IMR-90 (cell line): ENCODE measurements at places on chromosomes 11 and 22.

GRCh38 chr11:66904561-66904960 lies 47.7 kb downstream of the LRFN4 start:
- peaks cover 23% of the 10 kb centered on the region for H3K4me1 ChIP-seq
- H3K27me3 ChIP-seq = no peaks in the 10 kb centered on the region
- no peak overlapping the region for H3K4me3 ChIP-seq
- H3K27ac ChIP-seq = no peak overlapping the region

GRCh38 chr11:44120169-44120568 lies 24.7 kb downstream of the EXT2 start:
- peaks cover 19% of the 10 kb centered on the region for H3K36me3 ChIP-seq
- peaks cover 2% of the 10 kb centered on the region; the same call in 1 of the 2 replicates for H3K4me1 ChIP-seq
- no peak for DNase-seq
- H3K27ac ChIP-seq = no peak overlapping the region

- H3K27me3 ChIP-seq = no peaks in the 10 kb centered on the region
- DNase-seq = no peak
- no peaks in the 10 kb centered on the region for H3K4me1 ChIP-seq
- H3K27ac ChIP-seq = no peak overlapping the region
Measured at GRCh38 chr11:109667719-109668118, 245.7 kb downstream of the C11orf87 start.

- no peaks in the 10 kb centered on the region for H3K36me3 ChIP-seq
- no peak for DNase-seq
- H3K27ac ChIP-seq = peak overlapping the region; percentile 18; the same call in 1 of the 2 replicates
- no peak overlapping the region for H3K4me3 ChIP-seq
- no peaks in the 10 kb centered on the region for H3K27me3 ChIP-seq
- peaks cover 19% of the 10 kb centered on the region for H3K4me1 ChIP-seq
Measured at GRCh38 chr11:69418576-69419296, 62.7 kb upstream of the LINC01488 start.

- H3K27ac ChIP-seq = peak within 1 kb of the TSS; percentile 70
- H3K4me1 ChIP-seq = peaks cover 3% of the 10 kb centered on the region
- peak; percentile 82 for DNase-seq
- H3K27me3 ChIP-seq = no peaks in the 10 kb centered on the region
Measured at GRCh38 chr11:108121274-108122155, at the start of gene ACAT1. Gene ACAT1, plus strand, starts transcription at chr11:108121567. Its CDS starts 40 bp downstream, at chr11:108121607.

DNA sequence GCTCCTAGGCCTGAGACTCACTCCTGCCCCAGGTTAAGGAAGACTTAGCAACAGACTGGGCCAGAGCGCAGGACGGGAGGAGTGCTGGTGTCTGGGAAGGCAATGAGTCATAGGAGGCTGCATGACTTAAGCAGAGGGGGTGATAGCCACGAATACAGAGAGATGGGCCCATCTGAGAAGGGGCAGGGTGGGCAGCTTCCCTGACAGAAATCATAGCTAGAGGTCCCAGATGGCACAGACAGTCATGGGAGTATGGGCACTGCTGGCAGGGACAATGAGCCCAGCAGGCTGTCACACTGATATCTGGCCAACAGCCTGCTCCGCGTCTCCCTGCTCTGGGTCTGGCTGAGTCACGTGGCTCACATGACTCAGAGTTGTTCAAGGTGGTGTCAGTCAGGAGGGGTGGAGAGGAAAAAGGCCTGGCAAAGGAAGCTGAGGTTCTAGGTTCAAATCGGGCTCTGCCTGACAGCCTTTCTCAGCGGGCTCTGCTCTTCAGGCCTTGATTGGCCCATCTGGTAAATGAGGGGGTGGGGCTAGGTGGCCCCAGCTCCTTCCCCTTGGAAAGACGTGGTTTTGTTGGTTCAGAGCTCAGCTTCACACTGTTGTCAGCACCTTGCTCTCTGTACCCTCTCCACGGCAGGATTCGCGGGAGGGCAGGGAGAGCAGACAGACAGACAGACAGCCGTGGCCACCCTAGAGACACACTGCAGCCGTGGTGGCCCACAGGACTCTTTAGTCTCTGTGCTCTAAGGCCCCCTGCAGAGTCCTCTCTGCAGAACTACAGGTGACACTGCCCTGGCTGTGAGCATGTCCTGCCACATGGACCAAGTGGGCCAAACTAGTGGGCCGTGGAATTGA lies 47.8 kb downstream of the DBX1 start:
- H3K27ac ChIP-seq = peak overlapping the region; percentile 72
- DNase-seq = peak; percentile 97
- peaks cover 19% of the 10 kb centered on the region for H3K4me1 ChIP-seq
- H3K27me3 ChIP-seq = no peaks in the 10 kb centered on the region

- H3K27me3 ChIP-seq = 0 out of 2 replicates have a peak, but pooled peaks cover 3% of the 10 kb centered on the region
- H3K4me1 ChIP-seq = peaks cover 11% of the 10 kb centered on the region
- peak within 1 kb of the TSS; percentile 25 for H3K4me3 ChIP-seq
- H3K27ac ChIP-seq = peak within 1 kb of the TSS; percentile 8
- no peaks in the 10 kb centered on the region for H3K36me3 ChIP-seq
Measured at GRCh38 chr11:76670485-76671236, at the start of gene LRRC32. Gene LRRC32, minus strand, starts transcription at chr11:76670747. Its CDS starts 4,793 bp downstream, at chr11:76665954.

- H3K4me1 ChIP-seq = peaks cover 6% of the 10 kb centered on the region; the same call in 1 of the 2 replicates
- H3K36me3 ChIP-seq = no peaks in the 10 kb centered on the region
- DNase-seq = peak; percentile 56
- H3K27me3 ChIP-seq = no peaks in the 10 kb centered on the region
- no peak overlapping the region for H3K4me3 ChIP-seq
Measured at GRCh38 chr11:23956586-23956985, 540.3 kb upstream of the LUZP2 start.

- no peak within 1 kb of the TSS for H3K4me3 ChIP-seq
- H3K36me3 ChIP-seq = no peaks in the 10 kb centered on the region
- no peak within 1 kb of the TSS for H3K27ac ChIP-seq
- no peak for DNase-seq
Measured at GRCh38 chr11:57380975-57381374, at the start of gene PRG3. Gene PRG3, minus strand, starts transcription at chr11:57381150. Its CDS starts 442 bp downstream, at chr11:57380708.

DNA sequence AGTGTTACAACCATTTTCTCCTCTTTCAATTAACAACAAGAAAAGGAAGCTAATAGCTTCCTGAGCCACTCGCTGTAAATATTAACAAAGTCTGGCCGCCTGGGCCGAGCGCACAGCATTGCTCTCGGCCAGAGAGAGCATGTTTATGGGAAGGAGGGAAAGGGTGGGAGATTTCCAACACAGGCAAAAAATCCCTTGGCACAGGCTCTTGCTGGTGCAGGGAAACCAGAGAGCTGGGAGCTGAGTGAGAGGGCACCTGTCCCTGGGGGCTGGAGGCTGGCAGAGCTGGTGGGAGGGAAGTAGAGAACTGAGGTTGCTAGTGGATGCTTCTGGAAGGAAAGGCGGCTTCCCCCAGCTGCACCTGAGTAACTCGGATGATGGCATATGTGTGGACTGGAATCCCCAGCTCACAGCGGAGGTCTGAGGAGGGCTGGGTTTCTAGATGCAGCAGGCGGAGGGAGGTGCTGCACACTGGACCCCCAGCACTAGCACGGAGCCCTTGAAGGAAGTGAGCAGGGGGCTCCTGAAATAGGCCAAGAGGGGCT lies 59.6 kb downstream of the FLRT1 start:
- H3K27me3 ChIP-seq = peaks cover 9% of the 10 kb centered on the region
- H3K27ac ChIP-seq = no peak overlapping the region
- H3K4me1 ChIP-seq = peaks cover 33% of the 10 kb centered on the region
- DNase-seq = peak; percentile 6

- DNase-seq = peak; percentile 77
- no peaks in the 10 kb centered on the region for H3K27me3 ChIP-seq
- H3K36me3 ChIP-seq = no peaks in the 10 kb centered on the region
Measured at GRCh38 chr11:93099806-93100205, 98.0 kb downstream of the SLC36A4 start.

DNA sequence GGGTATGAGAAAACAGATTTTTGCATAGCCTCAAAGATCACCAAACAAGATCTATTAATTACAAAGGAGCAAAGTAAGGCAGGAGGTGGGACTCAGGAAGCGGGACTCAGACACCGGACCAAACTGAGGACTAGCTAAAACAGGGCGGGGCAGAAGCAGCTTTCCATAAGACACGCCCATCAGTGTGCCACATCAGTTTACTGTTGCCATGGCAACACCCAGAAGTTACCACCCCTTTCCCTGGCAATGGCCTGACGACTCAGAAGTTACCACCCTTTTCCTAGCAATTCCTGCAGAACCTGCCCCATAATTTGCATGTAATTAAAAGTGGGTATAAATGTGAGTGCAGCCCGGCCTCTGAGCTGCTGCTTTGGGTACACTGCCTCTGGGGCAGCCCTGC lies 173.9 kb downstream of the SHANK2 start:
- H3K36me3 ChIP-seq = peaks cover 3% of the 10 kb centered on the region; the same call in 1 of the 2 replicates
- H3K27ac ChIP-seq = no peak overlapping the region
- H3K27me3 ChIP-seq = no peaks in the 10 kb centered on the region
- no peaks in the 10 kb centered on the region for H3K4me1 ChIP-seq
- no peak overlapping the region for H3K4me3 ChIP-seq

GRCh38 chr11:59173964-59174663 lies 2.2 kb downstream of the DTX4 start:
- H3K36me3 ChIP-seq = 0 out of 2 replicates have a peak, but pooled peaks cover 2% of the 10 kb centered on the region
- no peaks in the 10 kb centered on the region for H3K27me3 ChIP-seq
- peaks cover 11% of the 10 kb centered on the region for H3K4me1 ChIP-seq
- peak overlapping the region; percentile 54 for H3K4me3 ChIP-seq
- peak; percentile 59 for DNase-seq
- peak overlapping the region; percentile 61 for H3K27ac ChIP-seq

DNA sequence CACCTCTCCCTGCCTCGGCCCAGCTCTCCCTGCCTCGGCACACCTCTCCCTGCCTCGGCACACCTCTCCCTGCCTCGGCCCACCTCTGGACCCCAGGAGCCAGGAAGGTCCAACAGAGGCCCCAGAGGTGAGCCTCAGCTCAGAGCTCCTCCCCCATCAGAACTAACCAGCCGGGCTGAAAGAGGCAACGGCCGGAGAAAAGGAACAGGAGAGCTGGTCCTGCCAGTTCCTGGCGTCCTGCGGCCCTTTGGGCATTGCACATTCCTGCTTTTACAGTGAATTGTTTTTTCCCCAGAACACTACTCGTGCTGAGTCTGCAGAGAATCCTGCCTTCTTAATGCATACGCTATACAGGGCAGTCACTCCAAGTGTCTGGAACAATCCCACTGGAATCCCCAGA lies 45.8 kb downstream of the LMO1 start:
- H3K27ac ChIP-seq = no peak overlapping the region
- no peak overlapping the region for H3K4me3 ChIP-seq
- H3K36me3 ChIP-seq = no peaks in the 10 kb centered on the region
- H3K4me1 ChIP-seq = no peaks in the 10 kb centered on the region
- H3K27me3 ChIP-seq = peaks cover 25% of the 10 kb centered on the region
- no peak for DNase-seq

DNA sequence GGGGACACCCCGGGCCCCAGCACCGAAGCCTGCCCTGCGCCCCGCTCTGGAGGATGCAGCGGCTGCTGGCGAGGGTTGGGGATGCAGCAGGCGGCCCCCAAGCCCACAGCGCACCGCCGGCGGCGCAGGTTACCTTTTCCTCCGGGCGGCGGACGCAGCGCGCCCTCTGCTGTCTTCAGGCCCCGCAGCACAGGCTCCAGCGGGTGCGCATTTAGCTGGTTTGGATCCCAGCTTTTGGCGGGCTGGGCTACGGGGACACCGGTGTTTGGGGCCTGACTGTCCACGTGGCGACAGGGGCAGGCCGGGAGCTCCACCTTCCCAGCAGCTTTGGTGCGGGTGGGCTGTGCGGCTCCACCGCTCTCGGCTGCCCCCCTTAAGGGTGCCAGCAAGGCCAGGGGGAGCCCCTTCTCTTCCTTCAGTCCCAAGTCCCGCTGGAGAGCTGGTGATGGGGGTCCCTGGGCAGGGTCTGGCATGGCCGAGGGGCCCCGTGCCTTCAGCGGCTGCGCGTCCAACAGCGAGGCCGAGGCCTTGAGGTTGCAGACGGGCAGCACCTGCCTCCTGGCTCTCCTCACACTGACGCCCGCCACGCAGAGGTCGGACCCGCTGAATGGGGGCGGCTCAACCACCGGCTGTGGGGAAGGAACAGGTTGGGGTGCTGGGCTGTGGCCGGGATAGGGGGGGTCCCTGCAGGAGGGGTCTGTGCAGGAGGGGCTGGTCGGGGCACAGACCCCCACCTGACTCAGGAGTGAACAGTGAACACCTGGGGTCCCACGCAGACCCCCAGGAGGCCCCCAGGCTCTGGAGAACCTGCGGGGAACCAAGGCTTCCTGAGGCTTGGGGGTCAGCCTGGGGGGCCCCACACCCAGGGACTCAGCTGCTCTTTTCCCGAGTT lies 18.0 kb upstream of the IL17REL start:
- H3K4me1 ChIP-seq = no peaks in the 10 kb centered on the region; the same call in 1 of the 2 replicates
- H3K4me3 ChIP-seq = no peak overlapping the region
- peaks cover 24% of the 10 kb centered on the region for H3K27me3 ChIP-seq
- H3K27ac ChIP-seq = no peak overlapping the region

DNA sequence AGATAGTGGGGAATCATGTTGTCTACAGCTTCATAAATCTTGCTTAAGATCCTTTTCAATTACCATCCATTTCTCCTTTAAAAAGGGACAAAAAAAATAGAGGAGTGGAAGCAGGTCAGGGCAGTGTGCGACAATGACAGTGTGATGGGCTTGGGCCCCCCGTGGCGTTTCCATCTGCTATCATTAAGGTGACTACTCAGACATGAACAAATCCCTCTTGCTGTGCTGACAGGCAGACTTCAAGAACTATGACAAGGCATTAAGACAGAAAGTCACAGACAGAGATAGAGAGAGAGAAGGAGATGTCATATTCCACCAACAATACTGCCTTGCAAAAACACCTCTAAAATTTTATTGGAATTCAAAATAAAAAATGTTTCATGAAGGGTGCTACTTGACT lies 263.2 kb downstream of the DCDC1 start:
- no peaks in the 10 kb centered on the region for H3K4me1 ChIP-seq
- no peak overlapping the region for H3K4me3 ChIP-seq
- H3K36me3 ChIP-seq = no peaks in the 10 kb centered on the region
- no peak for DNase-seq
- H3K27me3 ChIP-seq = no peaks in the 10 kb centered on the region
